ENCODE measurements at places on chromosomes 5 and 9. TPM values are rescaled to one million over a fixed set of nuclear protein-coding genes. Genes with fewer than 3 reads are reported as not detected.

Gene SPAG8
- 1.5 TPM for total RNA-seq

Gene HACD4
- 16.3 TPM for total RNA-seq

Gene SELENOP
- total RNA-seq = 703 TPM

Gene IL17B
- not detected for total RNA-seq

Gene HMGCR
- total RNA-seq = 107 TPM

Data from smooth muscle cell of trachea (primary cell).